Pulmonary artery endothelial cell (primary cell): ENCODE measurements at places on chromosomes 2 and 18. TPM values are rescaled to one million over a fixed set of nuclear protein-coding genes. Genes with fewer than 3 reads are reported as not detected.

The FER1L5 gene
- 0.11 TPM in 1 of 2 replicates, not detected in the other for total RNA-seq

The LYPD6B gene
- total RNA-seq = not detected in 2 replicates

The KLHL41 gene
- 0.13 and 0.28 TPM in 2 replicates for total RNA-seq

The SLC30A3 gene
- total RNA-seq = 0.11 TPM in 1 of 2 replicates, not detected in the other

The PAIP2B gene
- 0.40 and 1.2 TPM in 2 replicates for total RNA-seq

The SLC9A4 gene
- not detected in 2 replicates for total RNA-seq

The CCT7 gene
- 655 and 716 TPM in 2 replicates for total RNA-seq

The SPC25 gene
- 4.4 and 9.0 TPM in 2 replicates for total RNA-seq

The MC5R gene
- not detected in 2 replicates for total RNA-seq

The SERPINB10 gene
- total RNA-seq = not detected in 2 replicates

The CCDC141 gene
- total RNA-seq = under 0.01 TPM in 1 of 2 replicates, not detected in the other

The GALNT5 gene
- under 0.01 TPM in 1 of 2 replicates, not detected in the other for total RNA-seq

The NR4A2 gene
- 0.07 and 0.11 TPM in 2 replicates for total RNA-seq

The PSTPIP2 gene
- total RNA-seq = 2.0 and 7.5 TPM in 2 replicates

The RAB17 gene
- 1.6 and 1.9 TPM in 2 replicates for total RNA-seq

The AQP12B gene
- total RNA-seq = not detected in 2 replicates

The FOXD4L1 gene
- total RNA-seq = 0.07 and 0.11 TPM in 2 replicates

The IL1F10 gene
- not detected in 2 replicates for total RNA-seq

The DPP4 gene
- total RNA-seq = 6.0 and 9.2 TPM in 2 replicates

The ARHGAP25 gene
- 1.5 and 1.7 TPM in 2 replicates for total RNA-seq

The SP140L gene
- 8.2 and 12.1 TPM in 2 replicates for total RNA-seq
